ENCODE measurements at places on chromosomes 2 and 18.

GRCh38 chr2:66441581-66442320, 6.8 kb downstream of the MEIS1 start:
- DNase-seq, result no peak

GRCh38 chr18:69102959-69103358, 297.7 kb upstream of the DOK6 start:
- no peak for DNase-seq

- DNase-seq, result no peak
Measured at GRCh38 chr2:32565902-32566301, 61.9 kb upstream of the TTC27 start.

DNA sequence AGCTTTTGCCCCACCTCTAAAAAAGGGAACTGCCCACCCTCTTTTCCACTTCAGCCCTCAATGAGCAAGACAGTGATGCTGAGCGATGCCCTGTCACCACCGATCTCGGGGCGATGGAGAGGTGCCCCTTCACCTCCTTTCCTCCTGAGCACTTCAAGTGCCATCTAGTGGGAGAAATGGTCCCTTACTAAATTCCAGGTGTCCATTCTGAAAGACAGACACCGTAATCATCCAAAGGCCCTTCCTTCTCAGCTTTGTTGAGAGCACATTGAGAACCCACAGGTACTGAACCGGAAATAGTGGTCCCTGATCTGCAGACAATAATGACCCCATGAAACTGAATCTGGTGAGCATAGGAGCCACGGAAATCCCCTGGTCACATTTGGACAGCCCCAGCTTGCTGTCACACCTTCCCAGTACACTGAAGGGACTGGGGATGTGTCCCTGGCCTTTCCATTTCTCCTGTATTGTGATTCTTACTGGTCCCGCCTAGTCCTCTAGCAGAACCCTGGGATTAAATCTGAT, 38.5 kb downstream of the KCTD18 start:
- DNase-seq, result peak; percentile 45

- DNase-seq, result no peak
Measured at GRCh38 chr2:26064846-26065245, 31.0 kb downstream of the RAB10 start.
